Suppressor macrophage treated with lipopolysaccharide for 4 hours (primary cell): ENCODE measurements at places on chromosomes 4 and X.

- DNase-seq = no peak
Observed at GRCh38 chr4:17327591-17327990, 184.3 kb downstream of the QDPR start.

GRCh38 chr4:172666711-172667368 lies 501.8 kb upstream of the GALNT7 start:
- no peak for DNase-seq

- DNase-seq = no peak
Observed at GRCh38 chr4:46073778-46074177, 50.1 kb downstream of the GABRG1 start.

GRCh38 chrX:154376774-154377173 lies 2.3 kb upstream of the EMD start:
- DNase-seq = no peak

- no peak for DNase-seq
Observed at GRCh38 chrX:51834076-51834475, 59.3 kb upstream of the MAGED1 start.
